Activated naive CD8-positive, alpha-beta T cell treated with anti-CD3 and anti-CD28 coated beads for 36 hours (primary cell): ENCODE measurements at places on chromosomes 4 and X.

DNA sequence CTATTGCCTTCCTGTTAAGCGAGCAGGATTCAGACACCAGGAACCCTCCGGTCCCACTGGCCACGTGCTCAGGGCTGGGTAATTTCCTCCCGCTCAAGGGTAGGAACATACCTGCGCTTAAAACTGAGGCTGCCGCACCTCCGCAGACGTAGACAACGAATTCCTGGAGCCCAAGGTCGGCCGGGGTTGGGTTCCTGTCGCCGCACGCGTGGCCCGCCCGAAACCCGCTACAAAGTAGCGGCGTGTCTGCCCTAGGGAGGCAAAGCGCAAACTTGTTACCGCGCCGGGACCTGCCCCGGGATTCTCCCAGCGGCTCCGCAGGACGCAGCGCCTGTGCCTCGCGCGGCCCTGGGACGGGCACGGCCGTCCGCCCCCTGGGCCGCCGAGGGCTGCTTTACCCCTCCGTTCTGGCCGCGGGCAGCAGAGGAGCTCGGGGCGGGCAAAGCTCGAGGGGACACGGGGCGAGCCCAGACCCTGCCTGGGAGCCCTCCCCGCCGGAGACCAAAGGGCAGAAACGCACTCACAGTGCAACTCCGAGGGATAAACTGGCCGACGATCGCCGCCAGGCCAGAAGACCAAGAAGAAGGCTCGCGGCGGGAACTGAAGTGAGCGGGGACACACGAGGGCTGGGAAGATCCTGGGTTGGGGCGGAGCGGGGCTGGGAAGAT lies at the start of gene ERVMER34-1:
Gene ERVMER34-1, minus strand, starts transcription at position 607 of the 668 bp plus-strand sequence. CDS start 5,905 bp downstream, outside the sequence.
- DNase-seq = peak; percentile 14

- no peak for DNase-seq
These were observed 23.0 kb downstream of the RPA4 start for GRCh38 chrX:96906741-96907140.

DNA sequence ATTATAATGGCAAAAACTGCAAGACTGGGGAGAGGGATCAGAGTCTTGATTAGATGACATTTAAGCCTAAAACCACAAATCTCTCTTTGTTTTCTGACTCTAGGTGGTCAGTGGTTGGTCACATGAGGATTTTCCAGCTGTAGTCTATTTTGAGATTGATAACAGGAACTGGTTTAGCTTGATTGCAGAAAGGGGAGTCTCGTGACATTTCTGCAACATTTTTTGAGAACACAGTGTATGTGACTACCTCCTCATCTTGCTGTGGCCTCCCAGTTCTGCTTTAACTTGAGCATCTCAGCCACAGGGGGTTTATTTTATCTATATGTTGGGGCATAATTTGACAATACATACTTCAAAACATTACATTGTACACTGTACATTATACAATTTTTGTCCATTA lies 726.4 kb upstream of the MAGEB2 start:
- DNase-seq = no peak

GRCh38 chr4:151952137-151952536 lies 191.3 kb upstream of the GATB start:
- no peak for DNase-seq

DNA sequence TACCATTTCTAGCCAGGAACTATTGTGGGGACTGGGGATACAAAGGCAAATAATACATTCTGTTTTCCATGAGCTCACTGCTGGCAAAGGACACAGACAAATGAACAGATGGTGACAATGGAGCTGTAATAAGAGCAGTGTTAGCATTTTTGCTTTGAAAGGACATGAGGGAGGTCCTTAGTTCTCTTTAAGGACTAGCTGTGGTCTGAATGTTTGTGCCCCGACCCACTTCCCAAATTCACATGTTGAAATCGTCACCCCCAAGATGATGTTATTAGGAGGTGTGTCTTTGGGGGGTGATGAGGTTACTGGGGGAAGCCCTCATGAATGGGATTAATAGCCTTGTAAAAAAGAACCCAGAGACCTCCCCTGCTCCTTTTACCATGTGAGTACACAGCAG lies 30.3 kb downstream of the CCNG2 start:
- no peak for DNase-seq

- DNase-seq = no peak
These were observed 1818.5 kb upstream of the ADGRL3 start for GRCh38 chr4:59381591-59381990.

- no peak for DNase-seq
These were observed 225.4 kb downstream of the PCDH7 start for GRCh38 chr4:30945586-30945985.

- no peak for DNase-seq
These were observed 2.6 kb upstream of the OTUD4 start for GRCh38 chr4:145183023-145183422.

- no peak for DNase-seq
These were observed 72.2 kb downstream of the BLTP1 start for GRCh38 chr4:122224348-122224747.

DNA sequence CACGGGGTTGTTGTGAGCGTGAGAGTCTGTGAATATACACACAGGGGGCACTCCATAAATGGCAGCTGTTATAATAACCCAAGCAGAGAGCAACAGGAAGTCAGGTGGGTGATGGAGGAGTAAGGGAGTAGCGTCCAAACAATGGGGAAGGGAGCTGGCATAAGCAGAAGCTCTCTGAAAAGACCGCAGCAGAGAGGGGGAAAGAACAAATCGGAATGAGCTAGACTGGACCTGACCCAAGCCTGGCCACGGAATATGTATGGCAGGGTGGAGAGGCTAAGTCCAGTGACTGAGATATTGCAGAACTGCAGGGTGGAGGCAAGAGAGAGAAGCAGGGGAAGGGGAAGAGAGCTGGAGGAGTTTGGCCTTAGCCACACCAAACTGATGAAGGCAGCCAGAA lies 6.5 kb upstream of the GJB1 start:
- no peak for DNase-seq

- DNase-seq = no peak
These were observed 348.2 kb downstream of the BMPR1B start for GRCh38 chr4:95105983-95106382.

DNA sequence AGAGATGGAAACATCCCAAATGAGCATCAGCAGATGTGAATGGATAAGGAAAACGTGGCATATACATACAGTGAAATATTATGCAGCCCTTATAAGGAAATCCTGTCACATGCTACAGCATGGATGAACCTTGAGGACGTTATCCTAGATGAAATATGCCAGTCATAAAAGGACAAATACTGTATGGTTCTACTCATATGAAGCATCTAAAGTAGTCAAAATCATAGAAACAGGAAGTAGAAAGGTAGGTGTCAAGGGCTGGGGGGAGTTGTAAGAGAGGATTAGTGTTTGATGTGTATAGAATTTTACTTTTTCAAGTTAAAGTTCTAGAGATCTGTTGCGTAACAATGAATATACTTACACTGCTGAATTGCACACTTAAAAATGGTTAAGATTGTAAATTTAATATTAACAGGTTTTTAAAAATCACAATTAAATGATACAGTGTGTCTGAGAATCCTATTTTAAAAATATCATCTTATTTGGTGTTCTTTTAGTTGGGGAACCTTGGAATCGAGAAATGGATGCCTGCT lies 58.5 kb downstream of the KDM6A start:
- no peak for DNase-seq

DNA sequence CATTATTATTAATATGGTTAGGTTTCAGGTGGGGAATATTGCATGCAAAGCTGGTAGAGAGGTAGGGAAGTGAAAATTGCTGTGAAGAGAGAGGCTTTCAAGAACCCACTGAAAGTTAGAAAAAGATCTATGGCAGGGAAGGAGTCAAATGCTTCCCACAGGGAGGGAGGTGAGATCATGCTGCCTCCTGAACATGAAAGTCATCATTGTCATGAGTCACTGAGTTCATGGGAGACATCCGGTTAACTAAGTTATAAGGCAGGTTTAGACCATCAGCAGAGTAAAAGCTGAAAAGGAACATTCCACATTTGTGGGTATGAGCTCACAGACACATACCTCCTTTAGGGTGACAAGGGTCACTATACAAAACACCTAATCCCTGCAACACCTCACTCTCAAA lies 16.2 kb downstream of the GATB start:
- no peak for DNase-seq

- no peak for DNase-seq
These were observed 17.8 kb upstream of the TENM3 start for GRCh38 chr4:182225257-182225852.

DNA sequence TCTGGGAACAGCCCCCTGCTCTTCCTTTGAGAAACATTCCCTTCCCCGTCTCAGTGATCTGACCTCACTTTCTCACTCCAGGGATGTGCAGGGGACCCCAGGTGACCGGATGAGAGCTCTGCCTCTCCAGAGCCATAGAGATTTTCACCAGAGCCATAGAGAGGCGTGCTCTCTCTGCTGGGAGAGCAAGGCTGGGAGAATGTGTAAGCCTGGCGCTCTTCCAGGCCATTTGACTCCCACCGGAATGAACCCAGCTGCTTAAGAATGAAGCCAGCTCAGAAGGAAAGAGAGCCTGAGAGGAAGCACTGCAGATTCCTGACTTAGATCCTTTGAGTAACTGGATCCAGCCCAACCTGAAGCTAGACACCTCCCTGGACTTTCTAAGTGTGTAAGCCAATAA lies 106.4 kb downstream of the DHX15 start:
- DNase-seq = no peak

GRCh38 chr4:163949976-163950601 lies 455.6 kb downstream of the TMA16 start:
- DNase-seq = no peak

- DNase-seq = no peak
These were observed 559 bp downstream of the TRPC5 start for GRCh38 chrX:112081781-112082652.

DNA sequence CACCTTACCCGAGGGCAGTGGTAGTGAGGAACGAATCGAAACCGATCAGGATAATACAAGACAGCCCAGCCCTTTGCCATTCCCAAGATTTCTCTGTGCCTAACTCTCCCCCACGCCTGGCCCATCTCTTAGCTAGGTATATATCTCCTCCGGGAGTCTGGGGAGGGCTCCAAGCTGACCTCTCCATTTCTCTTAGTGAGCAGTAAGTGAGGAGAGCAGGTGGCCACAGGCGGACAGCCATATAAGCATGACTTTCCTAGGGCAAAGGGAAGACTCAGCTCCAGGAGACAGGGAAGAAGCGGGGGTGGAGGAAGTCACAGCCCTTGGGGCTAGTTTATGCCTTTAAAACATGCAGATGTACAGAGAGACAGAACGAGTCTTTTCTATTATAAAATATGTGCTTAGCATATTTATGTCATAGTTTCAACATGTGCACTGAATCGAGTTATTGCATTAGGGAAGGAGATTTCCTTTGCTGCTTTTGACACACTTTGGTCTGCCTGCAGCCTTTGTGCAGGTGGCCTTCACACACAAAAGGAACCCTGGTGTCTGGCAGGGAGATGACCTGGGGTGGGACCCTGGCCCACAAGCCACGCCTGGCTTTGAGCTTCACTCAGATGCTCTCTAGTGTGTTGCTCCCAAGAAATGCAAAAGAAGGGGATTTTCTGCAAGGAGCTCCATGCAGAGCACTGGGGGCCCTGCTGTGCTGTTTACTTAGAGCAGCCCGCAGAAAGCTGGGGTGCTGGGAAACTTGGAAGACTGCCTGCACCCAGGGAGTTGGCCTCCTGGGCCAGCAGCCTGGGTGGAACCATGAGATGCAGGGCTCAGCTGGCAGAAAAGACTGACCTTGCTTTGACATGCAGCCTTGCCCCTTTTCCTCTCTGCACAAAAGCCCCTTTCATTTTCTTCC lies 613.3 kb downstream of the BCOR start:
- no peak for DNase-seq

GRCh38 chr4:102285831-102286230 lies 59.5 kb downstream of the SLC39A8 start:
- DNase-seq = no peak

GRCh38 chrX:133435544-133436124 lies 20.3 kb upstream of the GPC4 start:
- DNase-seq = no peak

DNA sequence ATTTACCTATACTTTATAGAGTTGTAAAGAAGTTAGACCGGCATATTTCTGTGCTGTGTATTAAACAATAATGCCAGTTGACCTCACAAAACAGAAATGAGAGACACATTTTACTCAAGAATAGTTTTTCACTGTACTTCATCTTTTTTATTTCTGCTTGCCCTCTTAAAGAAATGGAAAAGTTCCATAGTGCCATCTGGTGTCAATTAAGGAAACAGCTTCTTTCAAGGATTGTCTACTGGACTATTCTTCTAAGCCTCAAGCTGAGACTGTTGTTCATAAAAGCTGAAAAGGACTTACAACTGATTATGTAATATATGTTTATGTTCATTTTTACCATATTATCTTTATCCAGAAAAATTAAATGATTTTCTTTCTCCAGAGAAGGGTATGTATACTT lies 1523.7 kb downstream of the ARAP2 start:
- DNase-seq = no peak

- DNase-seq = no peak
These were observed 48.2 kb upstream of the PASD1 start for GRCh38 chrX:151515237-151515636.

DNA sequence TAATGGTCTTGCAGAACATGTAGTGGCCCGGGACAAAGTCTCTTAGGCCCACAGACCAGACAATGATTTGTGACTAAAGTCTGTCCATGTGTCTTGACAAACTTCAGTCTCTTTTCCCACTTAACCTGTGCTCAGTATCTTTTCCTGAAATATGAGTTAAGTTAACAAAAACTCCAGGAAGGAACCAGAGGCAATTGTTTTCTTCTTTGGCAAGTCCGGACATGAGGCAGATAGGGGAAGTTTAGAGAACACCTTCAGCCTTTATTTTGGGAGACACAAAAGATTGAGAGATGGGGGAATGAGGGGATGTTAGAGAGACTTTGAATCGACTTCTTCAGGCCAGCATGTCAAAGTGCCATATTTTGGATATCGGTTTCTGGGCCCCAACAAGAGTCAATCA lies 80.2 kb upstream of the FRMPD4 start:
- DNase-seq = no peak

GRCh38 chr4:167713756-167714155 lies 378.6 kb upstream of the ANXA10 start:
- no peak for DNase-seq

- DNase-seq = no peak
These were observed 90.3 kb downstream of the CYSLTR1 start for GRCh38 chrX:78237127-78237526.

GRCh38 chr4:38759113-38759789 lies 23.5 kb downstream of the TLR10 start:
- peak; percentile 54 for DNase-seq

DNA sequence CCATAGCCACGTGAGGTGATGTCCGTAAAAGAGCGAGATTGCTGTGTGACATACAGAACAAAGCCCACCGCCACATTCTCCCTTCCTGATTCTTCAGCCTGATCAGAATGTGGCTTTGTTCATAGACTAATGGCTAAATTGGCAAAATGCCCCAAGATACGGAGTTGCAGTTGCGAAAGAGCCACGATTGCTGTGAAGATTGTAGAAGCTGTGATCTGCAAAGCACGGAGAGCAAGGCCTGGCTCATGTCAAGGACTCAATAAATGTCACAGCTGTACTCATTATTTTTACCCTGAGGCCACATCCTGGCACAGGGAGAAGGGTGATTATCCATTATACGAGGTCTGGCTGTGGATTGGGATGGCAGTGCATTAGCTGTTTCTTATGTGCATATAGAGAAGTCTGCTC lies 34.2 kb downstream of the ARSD start:
- DNase-seq = no peak

- peak; percentile 39 for DNase-seq
These were observed at the start of gene SHISA3 for GRCh38 chr4:42396752-42397634. TSS of gene SHISA3 (plus strand) at chr4:42397488. CDS start at chr4:42398057, 569 bp downstream.

- DNase-seq = no peak
These were observed 34.2 kb upstream of the SH3D19 start for GRCh38 chr4:151359576-151359975.
